ENCODE measurements at places on chromosomes 1 and 21.

DNA sequence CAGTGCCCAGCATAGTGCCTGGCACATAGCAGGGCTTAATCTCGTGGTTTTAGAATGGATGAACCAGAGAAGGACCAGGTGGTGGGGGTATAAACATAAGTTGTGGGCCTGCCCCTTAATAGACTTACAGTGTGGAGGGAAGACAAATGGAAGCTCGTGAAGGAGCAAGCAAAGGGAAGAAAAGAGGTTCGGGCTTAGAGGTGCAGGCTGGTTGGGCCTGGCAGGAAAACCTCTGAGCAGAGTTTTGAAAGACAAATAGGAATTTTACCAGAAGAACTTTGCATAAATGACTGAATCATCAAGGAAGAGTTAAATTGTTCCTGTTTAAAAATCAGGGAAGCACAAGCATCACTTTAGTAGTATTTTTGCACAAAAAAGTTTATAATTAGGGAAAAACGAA is 4.5 kb downstream of the RHOU start:
- DNase-seq, result no peak

- no peak for DNase-seq
These were observed 16.4 kb downstream of the KNCN start for GRCh38 chr1:46535063-46535462.

DNA sequence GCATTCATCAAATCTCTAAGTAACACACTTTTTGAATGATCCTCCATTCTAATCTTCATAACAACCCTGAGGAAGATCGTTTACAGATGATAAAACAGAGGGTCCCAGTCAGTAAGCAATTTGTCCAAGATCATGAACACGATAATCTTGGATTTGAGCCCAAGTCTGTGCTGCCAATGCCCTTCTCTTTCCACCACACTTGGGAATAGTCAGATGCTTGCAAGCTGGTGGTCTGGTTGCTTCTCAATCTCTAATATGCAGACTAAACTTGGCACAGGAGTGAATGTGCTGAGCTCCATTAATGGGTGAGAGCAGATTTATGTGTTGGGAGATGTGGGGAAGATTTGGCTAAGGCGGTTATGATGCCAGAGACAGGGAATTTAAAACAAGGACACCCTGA is 430.6 kb upstream of the DAB1 start:
- DNase-seq, result no peak

GRCh38 chr1:67674260-67675011 is 10.6 kb upstream of the GADD45A start:
- no peak for DNase-seq

GRCh38 chr1:12505231-12505630 is 112.8 kb downstream of the DHRS3 start:
- DNase-seq, result no peak

GRCh38 chr1:36419569-36419968 is 21.9 kb upstream of the LSM10 start:
- DNase-seq, result no peak

- no peak for DNase-seq
These were observed 4.6 kb upstream of the FOXD3 start for GRCh38 chr1:63317817-63318152.

DNA sequence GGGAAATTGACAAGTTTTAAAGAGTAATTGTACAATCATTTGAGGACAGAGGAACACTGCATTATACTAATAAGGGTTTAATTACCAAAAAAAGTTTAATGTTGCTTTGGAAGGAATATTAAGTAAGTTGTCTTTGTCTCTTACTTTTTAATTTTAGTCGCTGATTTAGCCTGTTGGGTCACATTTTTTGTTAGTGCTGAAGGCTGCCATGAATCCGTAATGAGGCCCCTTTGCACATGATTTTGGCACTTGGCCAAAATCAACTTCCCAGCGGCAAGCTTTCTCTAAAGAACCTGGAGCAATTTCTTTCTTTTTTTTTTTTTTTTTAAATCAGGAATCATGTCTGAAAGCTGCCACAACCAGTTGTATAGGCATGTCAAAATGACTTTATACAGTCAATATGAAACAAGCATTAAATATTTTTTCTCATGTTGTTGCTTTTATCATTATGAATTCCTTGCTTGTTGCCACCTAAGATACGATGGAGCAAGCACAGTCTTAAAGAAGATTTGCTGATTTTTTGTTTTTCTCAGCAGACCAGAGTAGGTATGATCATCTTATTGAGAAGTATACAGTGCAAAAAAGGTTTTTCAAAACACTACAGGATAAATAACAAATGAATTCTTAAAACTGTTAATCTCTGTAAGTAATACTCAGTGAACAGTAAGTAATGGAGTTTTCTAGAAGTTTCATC is 690.4 kb downstream of the USP25 start:
- DNase-seq, result peak; percentile 74

DNA sequence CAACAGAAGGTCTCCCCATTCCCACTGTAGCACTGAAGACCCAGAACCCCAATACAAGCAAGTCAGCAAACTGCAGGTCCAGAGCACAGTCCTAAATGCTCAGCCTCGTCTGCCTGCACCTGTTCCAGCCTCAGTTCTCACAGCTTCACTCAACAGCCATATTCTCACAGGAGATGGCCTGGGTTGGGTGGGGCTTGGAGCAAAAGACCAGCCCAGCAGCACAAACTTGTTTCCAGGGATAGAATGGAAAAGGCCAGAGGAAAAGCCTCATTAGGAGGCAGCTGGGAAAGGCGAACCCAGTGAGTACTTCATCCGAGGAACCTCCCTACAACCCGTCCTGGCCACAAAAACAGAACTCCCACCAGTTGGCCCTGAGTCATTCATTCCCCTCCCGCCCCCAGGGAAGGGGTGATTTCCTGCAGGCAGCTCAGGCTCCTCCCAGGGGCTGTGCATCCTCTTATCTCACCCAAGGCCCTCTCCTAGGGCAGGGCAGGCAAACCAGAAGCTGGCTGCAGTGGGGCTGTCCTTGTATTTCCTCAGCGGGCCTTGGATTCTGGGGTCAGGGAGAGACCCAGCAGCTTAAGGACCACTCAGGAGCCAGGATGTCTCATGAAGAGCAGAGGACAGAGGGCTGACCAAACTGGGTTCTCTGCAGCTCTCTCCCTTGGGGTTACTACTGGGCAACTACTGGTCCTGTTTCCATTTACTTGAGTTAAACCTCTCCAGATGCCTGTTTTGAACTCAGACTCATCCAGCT is 7.4 kb upstream of the MPL start:
- DNase-seq, result no peak

DNA sequence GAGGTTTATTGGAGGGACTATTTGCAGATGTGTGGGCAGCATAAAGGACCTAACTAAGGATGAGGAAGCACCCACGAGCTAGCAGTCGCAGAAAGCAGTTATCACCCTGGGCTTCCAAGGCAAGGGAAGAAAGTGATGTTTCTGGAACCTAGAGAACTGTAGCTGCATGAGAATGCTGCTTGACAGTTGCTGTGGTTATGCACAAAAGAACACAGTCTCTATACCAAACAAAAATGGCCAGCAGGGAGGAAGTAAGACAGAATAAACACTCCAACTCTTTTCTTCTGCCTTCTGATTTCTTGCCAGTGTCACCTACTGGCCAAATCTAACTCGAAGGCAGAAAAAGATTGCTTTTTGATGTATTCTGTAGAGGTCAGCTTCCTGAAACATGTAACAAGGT is 190.2 kb downstream of the RASAL2 start:
- no peak for DNase-seq

GRCh38 chr1:35561297-35561971 is 3.8 kb downstream of the NCDN start:
- DNase-seq, result no peak

- DNase-seq, result no peak
These were observed 3.7 kb downstream of the ARHGEF16 start for GRCh38 chr1:3457910-3458883.

DNA sequence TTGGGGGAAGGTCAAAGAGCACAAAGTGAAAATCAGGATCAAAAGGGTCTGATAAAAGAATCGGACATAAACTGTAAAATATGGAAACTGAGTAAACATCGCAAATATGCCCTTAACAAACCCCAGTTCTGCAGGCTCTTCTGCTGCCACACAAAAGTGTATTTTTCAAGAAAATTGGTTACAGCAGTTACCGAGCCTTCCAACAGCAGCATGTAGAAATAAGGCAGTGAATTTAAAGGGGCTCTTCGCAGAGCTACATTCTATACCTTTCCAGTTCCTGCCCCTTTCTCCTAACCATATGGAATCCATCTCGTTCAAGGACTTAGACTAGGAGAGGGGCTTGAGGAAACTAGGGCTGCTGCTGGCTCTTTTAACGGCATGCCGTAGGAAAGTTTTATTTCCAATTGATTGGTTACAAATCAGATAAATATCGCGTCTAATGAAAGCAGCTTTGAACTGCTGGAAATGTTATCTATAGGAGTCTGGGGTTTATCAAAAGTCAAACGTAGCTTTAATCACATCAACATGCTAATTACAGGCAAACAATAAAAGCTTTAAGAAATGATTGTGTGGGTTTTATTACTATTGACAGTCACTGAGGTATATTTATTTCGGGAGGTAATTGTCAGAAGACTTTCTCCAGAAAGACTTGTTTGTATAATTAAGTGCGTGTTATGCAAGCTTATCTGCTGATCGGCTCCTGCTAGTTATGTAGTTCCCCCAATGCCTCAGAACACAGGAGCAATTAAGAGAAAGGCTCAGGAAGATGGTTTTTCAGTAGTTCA is 59.1 kb downstream of the GORAB start:
- DNase-seq, result no peak

- no peak for DNase-seq
These were observed 90.8 kb downstream of the LHX9 start for GRCh38 chr1:198007687-198008607.

DNA sequence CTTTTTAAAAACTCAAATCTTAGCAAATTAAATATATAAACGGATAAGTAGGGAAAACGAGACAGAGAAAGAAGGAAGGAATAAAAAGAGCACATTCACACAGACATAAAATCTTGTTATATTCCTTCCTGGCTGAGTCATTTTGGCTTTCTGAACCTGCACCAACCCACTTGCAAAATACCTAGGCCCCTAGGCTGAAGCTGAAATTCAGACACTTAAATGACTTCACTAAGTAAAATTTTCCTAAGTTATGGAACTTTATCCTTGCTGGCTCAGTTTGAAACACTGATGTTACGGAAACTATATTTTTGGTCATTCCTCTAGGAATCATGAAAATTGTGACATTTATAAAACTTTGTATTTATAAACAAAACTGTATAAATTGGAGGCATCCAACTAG is 462.8 kb upstream of the NFIA start:
- no peak for DNase-seq

DNA sequence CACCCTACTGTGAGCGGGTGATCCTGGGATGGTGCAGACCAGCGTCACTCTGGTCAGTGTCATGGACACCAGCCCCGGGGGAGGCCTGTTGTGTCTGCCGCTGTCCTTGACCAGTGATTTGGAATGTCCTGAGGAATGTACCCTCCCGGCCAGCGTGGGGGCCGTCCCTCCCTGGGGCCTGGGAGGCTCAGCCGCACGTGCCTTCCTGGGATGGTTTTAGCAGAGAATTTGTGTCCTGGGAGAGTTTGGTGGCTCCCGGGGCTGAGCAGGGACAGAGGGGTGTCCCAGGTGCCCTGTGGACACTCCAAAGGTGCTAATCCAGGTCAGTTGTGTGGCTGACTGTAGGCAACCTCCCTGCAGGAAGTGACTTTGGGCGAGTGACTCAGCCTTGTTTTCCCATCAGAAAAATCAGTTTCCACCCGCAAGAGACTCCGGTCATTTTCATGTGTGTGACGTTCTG is 6.2 kb downstream of the ARHGEF16 start:
- no peak for DNase-seq

GRCh38 chr1:64470665-64471217 is 812 bp downstream of the CACHD1 start:
- no peak for DNase-seq

- DNase-seq, result no peak
These were observed 385.9 kb downstream of the GPATCH2 start for GRCh38 chr1:217244971-217245370.

GRCh38 chr1:172760121-172760520 is 101.2 kb downstream of the FASLG start:
- DNase-seq, result no peak

DNA sequence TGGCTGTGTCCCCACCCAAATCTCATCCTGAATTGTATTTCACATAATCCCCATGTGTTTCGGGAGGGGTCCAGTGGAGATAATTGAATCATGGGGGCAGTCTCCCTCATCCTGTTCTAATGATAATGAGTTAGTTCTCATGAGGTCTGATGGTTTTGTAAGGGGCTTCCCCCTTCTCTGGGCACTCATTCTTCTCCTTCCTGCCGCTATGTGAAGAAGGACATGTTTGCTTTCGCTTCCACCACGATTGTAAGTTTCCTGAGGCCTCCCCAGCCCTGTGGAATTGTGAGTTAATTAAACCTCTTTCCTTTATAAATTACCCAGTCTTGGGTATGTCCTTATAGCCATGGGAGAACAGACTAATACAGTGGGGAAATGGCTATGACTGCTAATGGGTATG is 72.7 kb upstream of the ZNF648 start:
- no peak for DNase-seq

- DNase-seq, result no peak
These were observed 260.1 kb downstream of the VAV3 start for GRCh38 chr1:107704911-107705310.

GRCh38 chr1:2916706-2917105 is 104.6 kb upstream of the ACTRT2 start:
- no peak for DNase-seq

DNA sequence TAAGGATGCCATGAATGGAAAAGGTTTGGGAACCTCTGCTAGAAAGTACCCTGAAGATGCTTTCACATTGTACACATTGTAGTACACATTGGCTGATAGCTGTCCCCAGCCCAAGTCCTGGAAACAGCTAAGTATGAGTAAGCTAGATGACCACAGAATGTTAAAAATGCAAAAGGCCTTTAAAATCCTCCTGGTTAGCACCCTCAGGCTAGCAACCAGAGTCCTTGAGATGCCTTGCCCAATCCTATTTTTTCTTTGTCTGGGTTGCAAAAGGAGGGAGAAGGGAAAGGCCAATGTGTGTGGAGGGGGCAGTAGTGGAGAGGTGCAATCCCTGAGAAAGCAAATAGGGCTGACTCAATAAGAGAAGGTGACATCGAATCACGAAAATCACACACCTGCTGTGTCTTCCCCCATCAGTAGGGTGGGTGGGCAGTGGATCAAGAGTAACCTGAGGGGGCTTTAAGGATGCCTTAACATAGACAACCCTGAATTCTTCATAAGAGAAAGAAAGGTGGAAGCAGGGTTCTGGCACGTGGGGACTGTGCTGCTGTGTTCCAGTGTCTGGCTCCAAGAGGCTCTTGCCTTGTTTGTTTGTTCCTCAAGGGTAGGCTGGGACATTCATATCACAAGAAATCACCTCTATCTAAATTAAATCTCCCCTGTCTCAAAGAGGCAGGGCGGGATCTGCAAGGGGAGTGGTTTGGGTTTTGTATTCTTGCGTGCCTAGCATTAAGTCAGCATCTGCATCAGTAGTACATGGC is 266.2 kb upstream of the PLXNA2 start:
- no peak for DNase-seq

- no peak for DNase-seq
These were observed 4.2 kb downstream of the NPPB start for GRCh38 chr1:11854519-11854918.

GRCh38 chr1:228891272-228892034 is 156.2 kb downstream of the RHOU start:
- no peak for DNase-seq

Measured in DMS79 treated with DMSO at 0.1 percent for 48 hours (cell line).